ENCODE measurements at places on chromosomes 16 and 17.

GRCh38 chr17:57914273-57915142 lies 40.7 kb downstream of the CUEDC1 start:
- peak; percentile 45 for DNase-seq

- no peak for DNase-seq
Measured at GRCh38 chr17:81527591-81528383, at the start of gene FSCN2. TSS of gene FSCN2 (plus strand) at chr17:81528377. CDS start at chr17:81528532, 155 bp downstream.

DNA sequence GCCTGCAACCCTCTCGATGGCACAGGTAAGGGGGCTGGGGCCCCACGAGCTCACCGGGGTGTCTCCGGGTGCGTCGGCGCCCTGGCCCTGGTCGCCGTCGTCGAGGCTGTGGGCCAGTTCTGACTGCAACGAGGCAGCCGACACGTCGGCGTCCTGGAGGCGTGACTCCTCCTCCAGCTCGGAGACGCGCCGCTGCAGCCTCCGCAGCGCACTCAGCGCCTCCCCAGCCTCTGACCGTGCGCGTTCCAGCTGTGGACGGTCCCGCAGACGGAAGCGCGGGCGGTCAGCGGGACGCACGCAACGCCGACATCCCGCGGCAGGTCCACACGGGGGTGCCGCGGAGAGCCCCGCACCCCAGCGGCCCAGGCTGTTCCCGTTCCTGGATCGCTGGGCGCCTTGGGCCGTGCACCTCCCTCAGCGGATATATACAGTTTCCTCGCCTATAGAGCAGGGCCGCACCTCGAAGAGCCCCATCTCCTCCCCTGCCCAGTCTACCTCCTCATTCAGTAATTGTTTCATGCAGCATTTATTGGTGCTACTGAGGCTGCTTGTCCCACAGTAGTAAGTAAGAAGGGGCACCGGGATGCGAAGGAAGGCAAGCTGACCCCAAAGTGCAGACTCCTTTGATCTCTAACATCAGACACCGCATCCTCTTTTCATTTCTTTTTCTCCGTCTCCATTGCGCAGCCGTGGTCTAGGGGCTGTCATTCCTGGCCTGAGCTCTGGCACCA lies 5.8 kb downstream of the THOC6 start:
- DNase-seq: no peak

GRCh38 chr17:68297195-68297594 lies 5.9 kb downstream of the ARSG start:
- no peak for DNase-seq

- DNase-seq: no peak
Measured at GRCh38 chr16:49411121-49411970, 37.7 kb downstream of the C16orf78 start.

DNA sequence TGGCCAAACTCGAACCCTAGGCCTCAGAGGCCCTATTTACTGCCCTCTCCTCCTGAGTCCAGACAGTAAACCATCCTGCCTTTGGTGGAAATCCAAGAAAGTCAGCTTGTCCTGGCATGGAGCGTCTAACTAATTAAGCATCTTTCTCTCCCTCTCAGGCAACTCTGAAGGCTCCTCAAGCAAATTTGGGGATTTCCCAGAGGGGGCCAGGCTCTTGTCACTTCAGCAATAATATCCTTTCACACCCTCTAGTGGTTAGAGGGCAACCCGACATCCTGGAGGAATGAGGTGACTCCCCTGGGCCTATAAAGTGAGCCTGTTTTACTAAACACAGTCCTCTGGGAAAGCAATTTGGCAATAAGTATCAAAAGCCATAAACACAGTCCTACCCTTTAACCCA lies 60.4 kb downstream of the NOG start:
- DNase-seq: no peak

DNA sequence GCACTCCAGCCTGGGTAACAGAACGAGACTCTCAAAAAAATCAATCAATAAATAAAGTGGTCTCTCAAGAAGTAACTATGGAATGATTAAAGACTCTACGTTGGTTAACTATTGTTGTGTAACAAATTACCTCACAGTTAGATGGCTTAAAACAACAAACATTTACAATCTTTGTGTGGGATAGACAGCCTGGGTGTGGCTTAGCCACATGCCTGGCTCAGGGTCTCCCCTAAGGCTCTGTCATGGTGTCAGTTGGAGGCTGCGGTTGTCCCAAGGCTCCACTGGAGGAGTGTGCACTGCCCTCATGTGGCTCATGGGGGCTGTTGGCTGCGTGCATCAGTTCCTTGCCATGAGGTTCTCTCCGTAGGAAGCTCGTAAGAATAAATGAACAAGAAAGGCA lies 294.5 kb downstream of the SNX29 start:
- peak; percentile 66 for DNase-seq

GRCh38 chr16:85333337-85333736 lies 221.1 kb upstream of the CIBAR2 start:
- DNase-seq: no peak

DNA sequence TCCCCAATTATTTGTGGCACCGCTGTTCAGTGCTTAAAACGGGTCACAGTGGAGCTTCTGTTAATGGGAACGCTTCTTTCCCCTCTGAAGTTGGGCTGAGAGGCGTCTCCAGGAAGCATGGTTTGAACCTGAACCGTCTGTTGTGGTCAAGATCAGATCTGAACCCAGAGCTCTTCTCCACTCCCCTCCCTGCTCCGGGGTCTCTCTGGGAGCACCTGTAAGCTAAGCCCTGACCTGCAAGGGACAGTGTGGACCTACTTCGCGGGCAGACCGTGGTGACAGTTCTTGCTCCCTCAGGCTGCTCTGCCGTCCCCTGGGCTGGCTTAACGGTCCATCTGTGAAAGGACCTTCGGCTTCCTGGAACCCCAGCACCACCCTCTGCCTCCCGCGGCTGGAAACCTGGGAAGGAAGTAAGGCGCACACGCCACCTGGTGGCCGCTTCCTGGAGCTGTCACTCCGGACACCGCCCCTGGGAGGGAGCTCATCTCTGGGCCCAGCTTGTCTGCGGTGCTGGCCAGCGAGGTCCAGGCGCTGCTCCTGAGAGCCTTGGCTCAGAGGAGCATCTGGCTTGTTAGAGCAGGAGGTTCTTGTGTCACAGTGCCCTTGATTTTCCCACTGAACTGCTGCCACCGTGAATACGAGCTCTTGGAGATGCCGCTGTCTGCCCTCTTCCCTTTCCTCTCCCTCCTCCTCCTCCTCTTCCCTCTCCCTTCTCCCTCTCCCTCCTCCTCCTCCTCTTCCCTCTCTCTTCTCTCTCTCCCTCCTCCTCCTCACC lies 518.5 kb upstream of the EEF2KMT start:
- DNase-seq: peak; percentile 65

DNA sequence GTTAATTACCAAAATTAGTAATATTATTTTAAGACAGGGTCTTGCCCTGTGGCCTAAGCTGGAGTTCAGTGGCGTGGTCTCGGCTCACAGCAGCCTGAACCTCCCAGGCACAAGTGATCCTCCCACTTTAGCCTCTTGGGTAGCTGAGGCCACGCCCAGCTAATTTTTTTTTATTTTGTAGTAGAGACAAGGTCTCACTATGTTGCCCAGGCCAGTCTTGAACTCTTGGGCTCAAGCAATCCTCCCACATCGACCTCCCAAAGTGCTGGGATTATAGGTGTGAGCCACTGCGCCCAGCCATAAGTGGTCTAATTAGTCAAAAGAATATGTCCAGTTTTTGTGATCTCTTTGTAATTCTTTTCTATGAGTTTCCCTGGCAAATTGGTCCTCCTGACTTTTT lies 12.0 kb upstream of the CFDP1 start:
- DNase-seq: no peak
